ENCODE measurements at places on chromosomes 4 and X.

DNA sequence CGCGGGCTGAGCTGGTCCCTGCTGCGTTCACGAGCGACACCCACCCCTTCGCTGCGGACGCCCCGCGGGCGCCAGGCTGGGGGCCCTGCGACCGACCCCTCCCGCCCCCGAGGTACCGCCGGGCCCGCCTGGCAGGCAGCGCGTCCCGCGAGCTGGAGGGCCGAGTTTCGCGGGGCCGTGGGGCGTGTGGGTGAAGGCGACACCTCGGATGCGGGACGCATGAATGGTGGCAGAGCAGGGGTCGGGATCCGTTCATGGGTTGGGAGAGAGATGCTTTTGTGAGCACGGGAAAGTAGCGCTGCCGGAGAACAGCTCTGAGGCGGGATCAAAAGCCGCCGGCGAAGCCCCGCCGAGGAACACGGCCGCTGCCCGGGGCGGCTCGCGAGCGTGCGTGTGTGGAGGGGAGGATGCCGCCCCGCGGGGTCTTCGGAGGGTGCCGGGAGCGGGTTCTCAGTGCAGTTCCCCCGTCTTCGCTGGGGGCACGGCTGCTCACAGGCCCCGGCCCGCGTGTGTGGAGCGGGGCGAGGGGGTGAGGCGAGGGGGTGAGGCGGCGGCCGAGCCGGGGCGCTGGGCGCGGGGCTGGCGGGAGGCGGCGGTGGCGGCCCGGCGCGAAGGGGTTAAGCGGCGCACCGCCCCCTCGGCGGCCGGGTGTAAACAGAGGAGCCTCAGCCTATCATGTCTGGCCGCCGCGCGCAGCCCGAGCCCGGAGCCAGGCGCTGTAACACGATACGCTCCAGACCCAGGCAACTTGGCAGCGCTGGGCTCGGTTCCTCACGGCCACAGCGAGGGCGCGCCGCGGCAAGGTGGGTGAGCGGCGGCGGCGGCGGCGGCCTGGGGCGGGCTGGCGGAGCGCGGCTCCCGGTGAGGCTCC, 205.3 kb downstream of the TENM3 start:
- peak; percentile 1 for DNase-seq

DNA sequence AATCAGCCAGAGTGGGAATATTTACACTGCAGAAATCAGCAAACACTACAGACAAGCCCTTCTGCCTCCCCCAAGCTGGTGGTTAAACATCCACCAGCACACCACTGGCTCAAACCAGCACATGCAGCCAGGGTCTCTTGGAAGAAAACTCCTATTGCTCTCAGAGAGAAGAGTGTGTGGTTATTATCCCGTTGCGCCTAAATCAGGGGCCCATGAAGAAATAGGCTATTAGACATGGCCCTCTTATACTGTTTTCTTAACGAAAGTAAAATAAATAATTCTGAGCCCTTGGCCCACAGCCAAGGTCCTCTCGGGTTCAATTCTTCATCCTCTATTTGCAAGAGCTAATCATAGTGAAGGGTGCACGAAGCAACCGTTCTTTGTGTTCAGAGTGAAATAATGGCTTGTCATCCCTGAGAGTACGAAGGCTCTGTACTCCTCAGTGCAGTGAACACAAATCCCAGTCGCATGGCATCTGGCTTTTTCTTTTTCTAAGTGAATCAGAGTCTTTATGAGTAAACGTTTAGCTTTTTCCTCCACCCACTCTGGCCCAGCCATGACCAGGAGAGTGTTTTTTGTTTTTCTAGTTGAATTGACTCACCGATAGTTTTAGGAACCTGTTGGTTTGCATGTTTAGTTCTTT, 33.4 kb upstream of the RBM47 start:
- no peak for DNase-seq

GRCh38 chrX:72046447-72046846, 85.3 kb downstream of the RTL5 start:
- DNase-seq, result no peak

GRCh38 chr4:94715726-94716125, 42.0 kb upstream of the BMPR1B start:
- no peak for DNase-seq

- no peak for DNase-seq
These were observed 135.1 kb downstream of the ARHGAP6 start for GRCh38 chrX:11530621-11531020.

Data from T-helper 9 cell (primary cell).